Activated CD4-positive, alpha-beta T cell treated with anti-CD3 and anti-CD28 coated beads, Interleukin-2, amount 10 ng/mL, durations not matched to agents 7 days and 5 days (primary cell): ENCODE measurements at places on chromosomes 12 and 14.

- DNase-seq = no peak
These were observed 20.5 kb downstream of the PLEKHH1 start for GRCh38 chr14:67553547-67553946.

- peak; percentile 84 for DNase-seq
These were observed 13.7 kb downstream of the FOXJ2 start for GRCh38 chr12:8045952-8046944.

GRCh38 chr14:101727611-101728366 is 33.7 kb upstream of the PPP2R5C start:
- DNase-seq = no peak

DNA sequence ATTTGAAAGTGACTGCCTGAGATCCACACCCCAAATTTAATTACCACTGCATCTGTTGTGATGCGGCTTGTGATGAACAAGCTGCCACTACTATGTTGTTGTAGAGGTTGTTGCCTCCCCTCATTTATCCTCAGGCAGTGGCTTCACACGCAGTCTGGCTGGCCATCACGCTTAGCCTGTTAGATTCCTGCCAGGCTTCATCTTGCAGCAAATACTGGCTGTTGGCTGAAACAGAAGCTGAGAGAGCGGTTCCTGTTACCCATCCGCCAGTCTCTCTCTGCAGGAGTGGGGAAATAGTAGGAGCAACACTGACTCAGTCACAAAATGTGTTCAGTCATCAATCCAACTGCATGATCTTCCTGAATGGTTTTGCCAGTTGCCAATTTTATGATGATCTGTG is 934.4 kb downstream of the FLRT2 start:
- no peak for DNase-seq

GRCh38 chr12:50059440-50060119 is 2.2 kb downstream of the ASIC1 start:
- DNase-seq = peak; percentile 71

- no peak for DNase-seq
These were observed 30.7 kb downstream of the PPP1R36 start for GRCh38 chr14:64580467-64580866.

GRCh38 chr14:20419419-20419818 is 6.1 kb upstream of the TEP1 start:
- no peak for DNase-seq

GRCh38 chr14:68926236-68926635 is 52.9 kb downstream of the ACTN1 start:
- DNase-seq = peak; percentile 18

- no peak for DNase-seq
These were observed 191.6 kb upstream of the BMP4 start for GRCh38 chr14:54148251-54148650.

DNA sequence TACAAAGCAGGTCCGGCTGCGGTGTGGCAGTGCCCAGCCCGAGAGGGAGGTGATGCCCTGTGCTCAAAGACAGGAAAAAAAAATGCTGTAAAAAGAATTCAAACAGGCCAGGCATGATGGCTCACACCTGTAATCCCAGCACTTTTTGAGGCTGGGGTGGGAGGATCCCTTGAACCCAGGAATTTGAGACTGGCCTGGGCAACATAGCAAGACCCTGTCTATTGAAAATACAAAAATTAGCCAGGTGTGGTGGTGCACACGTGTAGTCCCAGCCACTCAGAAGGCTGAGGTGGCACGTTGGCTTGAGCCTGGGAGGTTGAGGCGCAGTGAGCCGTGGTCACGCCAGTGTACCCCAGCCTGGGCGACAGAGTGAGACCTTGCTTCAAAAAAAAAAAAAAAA is 26.4 kb downstream of the DNAH10 start:
- DNase-seq = no peak

DNA sequence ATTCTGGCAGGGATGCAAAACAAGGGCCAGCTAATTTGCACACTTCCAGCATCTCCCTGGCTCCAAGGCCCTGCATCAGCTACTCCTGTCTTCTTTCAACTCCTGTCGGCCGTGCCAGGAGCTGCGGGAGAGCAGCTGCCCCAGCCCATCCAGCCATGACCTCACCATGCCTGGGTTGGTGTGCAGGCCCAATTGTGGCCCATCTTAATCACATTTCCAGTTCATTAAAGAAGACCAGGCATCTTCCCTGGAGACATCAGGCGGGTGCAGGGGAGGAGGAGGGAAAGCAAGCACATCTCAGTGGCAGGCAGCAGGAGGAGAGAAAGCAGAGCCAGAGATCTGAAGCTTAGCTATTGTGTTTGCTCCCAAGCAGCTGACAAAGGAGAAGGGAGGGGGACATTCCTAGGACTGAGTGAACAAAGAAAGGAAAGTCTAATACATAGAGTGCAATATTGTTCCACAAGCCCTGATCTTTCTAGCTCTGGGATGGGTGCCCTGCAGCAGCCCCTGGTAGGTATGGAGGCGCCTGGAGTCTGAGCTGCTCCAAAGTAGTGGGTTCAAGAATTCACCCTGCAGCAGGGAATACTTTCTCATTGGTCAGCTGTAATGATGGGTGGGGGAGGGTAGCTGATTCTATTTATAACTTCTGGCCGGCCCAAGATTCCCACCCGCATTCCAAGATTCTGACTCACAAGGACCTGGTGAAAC is 40.1 kb downstream of the VWF start:
- no peak for DNase-seq

DNA sequence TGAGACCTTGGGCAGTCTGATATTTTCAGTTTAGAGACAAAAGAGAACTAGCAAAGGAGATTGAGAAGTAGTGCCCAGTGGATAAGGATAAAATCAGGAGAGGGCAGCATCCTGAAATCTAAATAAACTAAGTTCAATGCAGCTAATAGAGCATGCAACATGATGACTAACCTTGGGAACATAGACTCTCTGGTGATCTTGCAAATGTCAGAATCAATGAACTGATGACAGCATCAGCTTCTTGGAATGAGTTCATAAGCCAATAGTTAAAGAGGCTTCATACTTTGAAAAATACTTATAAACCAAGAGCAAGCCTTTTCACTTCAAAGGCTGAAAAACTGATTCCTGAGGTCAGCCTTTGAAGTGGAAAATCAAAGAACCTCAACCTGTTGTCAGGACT is 8.2 kb downstream of the TAS2R19 start:
- DNase-seq = no peak

DNA sequence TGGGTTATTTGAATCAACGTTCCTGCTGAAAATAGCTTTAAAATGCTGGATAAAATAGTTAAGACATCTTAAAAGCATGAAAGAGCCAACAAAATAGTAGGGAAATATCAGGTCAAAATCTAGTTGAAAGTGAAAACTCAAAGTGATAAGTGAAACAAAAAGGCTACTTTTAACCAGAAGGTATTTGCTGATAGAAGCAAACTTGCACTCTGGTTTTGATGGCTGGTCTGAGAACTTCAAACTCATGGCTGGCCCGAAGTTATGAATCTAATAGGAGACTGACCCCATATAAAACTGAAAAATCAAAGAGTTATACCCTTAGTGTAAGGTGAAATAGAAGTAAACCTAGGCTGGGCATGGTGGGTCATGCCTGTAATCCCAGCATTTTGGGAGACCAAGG is 66.3 kb upstream of the HOXC13 start:
- DNase-seq = no peak

DNA sequence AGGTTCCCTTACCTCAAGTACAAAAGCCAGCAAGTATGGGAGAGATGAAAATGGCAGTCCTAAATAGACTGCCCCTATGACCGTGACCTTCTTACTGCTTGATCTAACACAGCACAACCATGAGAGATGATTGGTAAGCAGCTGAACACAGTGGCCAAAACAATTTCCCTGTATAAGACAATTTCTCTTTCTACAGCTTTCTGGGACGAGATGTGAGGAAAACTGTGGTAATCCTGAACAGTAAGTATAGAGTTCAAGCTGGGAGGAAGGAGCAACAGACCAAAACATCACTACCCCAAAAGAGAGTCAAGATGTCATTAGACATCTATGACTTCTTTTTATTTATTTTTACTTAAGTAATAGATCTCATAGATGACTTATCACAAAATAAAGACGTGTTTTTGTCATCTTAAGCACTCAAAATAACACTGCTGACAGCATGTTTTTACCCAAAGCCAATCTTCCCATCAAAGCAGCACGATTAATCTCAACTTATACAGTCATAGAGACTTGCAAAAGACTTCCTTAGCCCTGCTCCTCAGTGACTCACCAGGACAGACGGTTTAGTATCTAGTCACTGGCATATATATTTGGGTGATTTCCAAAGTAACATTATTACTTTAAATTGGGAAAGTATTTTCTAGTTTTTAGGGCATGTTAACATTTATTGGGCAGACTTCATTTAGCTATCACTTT is 3.7 kb downstream of the TMEM52B start:
- DNase-seq = no peak

DNA sequence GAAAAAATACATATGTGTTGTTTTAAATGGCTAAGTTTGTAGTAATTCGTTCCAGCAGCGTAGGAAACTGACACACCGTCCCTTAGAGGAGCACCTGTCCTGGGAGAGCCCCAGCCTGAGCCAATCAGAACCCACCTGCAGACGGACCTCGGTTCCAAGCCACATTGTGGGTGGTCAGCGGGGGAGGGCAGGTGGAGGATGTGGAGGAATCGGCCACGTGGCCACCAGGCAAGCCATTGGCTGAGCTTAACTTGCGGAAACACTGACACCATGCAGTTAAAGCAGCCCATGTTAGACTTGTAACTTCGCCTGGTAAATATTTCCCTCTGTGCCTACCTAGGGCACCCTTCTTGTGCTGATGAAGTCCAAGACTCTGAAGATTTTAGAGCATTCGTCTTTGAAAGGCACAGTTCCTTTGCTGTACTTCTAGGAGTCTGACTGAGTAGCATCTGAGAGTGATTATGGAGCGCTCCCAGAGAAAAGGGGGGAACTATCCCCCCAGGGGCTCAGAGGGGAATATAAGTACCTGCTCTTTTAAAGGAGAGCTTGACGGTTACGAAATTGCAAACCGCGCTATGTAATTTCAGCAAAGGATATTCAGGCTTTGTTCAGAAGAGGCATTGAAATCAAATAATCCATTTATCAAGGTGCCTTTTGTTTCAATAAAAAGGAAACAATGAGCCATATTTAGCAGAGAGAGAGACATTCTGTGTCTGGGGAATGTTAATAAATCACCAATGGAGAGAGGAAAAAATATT is 135.7 kb downstream of the TMEM132C start:
- DNase-seq = no peak

GRCh38 chr14:104368751-104369100 is 210.8 kb upstream of the C14orf180 start:
- DNase-seq = no peak

DNA sequence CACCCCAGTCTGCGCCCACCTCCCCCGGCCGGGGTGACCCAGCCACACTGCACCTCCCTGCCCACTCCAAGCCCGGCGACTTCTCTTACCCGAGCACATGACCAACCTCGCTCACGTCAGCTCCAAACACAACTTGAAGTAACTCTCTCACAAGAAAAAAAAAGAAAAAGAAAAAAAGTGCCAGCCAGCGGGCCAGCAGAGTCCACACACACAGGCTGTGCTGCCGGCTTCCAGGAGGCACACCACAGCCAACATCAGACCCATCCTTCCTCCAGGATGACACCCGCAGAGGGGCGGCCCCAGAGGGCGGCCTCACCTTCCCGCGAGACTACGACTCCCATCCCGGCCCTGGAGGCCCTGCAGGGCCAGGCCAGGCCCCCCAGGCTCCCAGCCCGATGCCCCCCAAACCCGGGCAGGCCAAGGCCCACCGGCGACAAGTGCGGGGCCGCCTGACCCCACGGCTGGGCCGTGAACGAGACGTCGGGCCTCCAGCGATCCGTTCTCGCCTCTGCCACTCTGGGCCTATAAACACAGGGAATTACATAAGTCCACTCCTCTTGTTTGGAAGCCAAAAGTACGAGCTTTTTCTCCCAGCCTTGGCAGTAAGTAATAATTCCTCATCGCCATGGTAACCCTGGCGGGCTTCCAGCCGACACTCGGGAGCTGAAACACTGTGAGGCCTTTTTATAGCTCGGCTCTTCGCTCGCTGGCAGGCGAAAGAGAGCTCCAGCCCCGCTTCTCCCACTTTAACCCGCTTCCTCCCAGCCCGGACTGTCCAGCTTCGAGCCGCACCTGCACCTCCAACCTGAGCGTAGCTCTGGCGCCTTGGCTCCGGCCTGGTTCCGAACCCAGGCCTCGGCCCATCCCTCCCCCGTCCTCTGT is 49.1 kb downstream of the NCOR2 start:
- DNase-seq = no peak
